ENCODE measurements at places on chromosomes 2 and 18. TPM values are rescaled to one million over a fixed set of nuclear protein-coding genes. Genes with fewer than 3 reads are reported as not detected.
A peak's percentile ranks its signal among the peaks of the same experiment; 100 is the strongest.

The ZSWIM2 gene
- under 0.01 TPM for total RNA-seq

The NHEJ1 gene
- 16.3 TPM for total RNA-seq

The FAM161A gene
- total RNA-seq: 0.76 TPM

The SEPTIN10 gene
- 107 TPM for total RNA-seq

The KIF1A gene
- total RNA-seq: under 0.01 TPM

The TIA1 gene
- 81.1 TPM for total RNA-seq

The PCARE gene
- not detected for total RNA-seq

- DNase-seq: no peak
Measured at GRCh38 chr2:178101321-178102079, 10.7 kb upstream of the RBM45 start.

DNA sequence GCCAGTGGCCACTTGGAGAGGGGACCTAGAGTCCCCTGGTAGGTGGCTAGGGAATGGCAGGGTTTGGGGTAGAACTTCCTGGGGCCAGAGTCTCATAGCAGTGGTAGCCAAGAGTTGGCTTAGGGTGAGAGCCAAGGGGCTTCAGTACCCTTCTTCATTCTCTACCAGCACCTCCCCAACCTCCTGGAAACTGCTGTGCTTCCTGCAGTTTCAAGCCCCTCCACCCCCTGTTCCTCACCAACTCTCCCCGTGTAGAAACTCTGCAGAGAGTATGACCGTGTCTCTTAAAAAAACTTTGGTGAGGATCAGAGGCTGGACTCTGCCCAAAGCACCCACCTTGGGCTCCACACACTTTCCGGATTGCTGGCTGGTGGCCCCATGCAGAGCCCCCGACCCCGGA is 159.6 kb downstream of the MSH2 start:
- no peak for DNase-seq

DNA sequence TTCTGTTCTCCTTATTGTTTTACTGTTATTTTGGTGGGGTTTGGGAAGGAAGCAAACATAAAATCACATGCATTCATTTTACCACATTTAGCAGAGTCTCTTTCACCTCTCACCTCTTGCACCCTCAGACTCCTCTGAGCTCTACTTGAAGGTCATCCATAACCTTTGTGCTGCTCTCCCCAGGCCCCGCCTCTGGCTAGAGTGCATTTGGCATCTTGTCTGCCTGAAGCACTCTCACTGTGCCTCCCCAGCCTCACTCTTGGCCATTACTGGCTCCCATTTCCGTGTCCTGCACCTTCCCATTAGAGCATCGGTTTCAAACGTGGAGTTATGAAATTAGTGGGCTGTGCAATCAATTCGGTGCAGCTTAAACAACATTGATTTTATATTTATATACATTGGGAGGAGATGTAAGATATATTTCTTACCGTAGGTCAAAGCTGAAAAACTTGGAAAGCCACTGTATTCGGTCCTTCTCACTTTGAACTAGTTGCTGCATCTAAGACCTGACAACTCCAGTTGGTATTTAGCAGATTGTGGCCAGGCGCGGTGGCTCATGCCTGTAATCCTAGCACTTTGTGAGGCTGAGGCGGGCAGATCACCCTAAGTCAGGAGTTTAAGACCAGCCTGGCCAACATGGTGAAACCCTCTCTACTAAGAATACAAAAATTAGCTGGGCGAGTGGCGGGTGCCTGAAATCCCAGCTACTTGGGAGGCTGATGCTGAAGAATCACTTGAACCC is 6.9 kb upstream of the ZFAND2B start:
- DNase-seq: no peak

- no peak for DNase-seq
Measured at GRCh38 chr2:233551491-233551890, 15.1 kb downstream of the USP40 start.

- DNase-seq: no peak
Measured at GRCh38 chr2:217269701-217270484, 410.0 kb upstream of the TNP1 start.

DNA sequence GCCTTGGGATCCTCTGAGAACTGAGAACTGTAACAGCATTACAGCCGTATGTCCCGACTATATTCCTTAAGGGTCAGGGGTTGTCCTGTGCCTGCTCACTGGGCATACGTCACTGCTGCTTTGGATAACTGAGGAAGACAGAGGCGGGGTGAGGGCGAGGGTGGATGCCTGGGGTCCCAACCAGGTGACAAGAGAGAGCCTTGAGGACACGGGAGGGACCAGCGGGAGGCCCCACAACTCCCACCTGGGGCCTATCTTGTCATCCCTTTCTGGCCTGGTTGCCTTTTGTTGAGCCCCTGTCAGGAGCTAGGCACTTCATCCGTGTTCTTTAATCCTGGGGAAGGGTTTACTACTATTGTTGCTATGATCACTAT is 28.8 kb downstream of the INPP5D start:
- DNase-seq: no peak

- DNase-seq: no peak
Measured at GRCh38 chr18:37272226-37272625, 293.4 kb downstream of the CELF4 start.

GRCh38 chr2:121961761-121962160 is 206.3 kb downstream of the TSN start:
- DNase-seq: no peak

DNA sequence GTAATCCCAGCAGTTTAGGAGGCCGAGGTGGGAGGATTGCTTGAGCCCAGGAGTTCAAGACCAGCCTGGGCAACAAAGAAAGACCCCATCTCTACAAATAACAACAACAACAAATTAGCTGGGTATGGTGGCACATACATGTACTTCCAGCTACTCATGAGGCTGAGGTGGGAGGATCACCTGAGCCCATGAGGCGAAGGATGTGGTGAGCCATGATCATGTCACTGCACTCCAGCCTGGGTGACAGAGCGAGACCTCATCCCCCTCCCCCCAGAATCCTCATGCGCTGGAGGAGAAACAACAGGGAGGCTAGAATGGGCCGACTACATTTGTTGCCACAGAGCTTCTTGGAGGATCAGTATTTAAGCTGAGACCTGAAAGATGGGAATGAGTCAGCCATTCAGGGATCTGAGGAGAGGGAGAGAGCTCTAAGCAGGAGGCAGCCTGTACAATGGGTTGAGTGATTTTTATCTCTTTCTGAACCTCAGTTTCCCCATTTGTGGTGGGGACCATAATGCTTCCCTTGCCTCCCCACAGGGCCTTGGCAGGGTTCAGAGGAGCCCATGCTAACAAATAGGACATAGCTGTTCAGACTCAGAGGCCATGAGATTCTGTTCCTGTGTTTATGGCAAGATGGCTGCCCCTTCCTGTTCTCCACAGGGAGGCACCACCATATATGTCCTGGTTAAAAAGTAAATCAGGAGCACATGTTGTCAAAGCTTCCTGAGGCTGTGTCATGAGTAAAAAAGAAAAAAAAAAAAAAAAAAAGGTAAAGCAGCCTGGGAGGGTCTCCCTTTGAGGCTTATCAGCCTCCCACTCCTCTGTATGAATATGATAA is 131.4 kb upstream of the HAAO start:
- peak; percentile 77 for DNase-seq

DNA sequence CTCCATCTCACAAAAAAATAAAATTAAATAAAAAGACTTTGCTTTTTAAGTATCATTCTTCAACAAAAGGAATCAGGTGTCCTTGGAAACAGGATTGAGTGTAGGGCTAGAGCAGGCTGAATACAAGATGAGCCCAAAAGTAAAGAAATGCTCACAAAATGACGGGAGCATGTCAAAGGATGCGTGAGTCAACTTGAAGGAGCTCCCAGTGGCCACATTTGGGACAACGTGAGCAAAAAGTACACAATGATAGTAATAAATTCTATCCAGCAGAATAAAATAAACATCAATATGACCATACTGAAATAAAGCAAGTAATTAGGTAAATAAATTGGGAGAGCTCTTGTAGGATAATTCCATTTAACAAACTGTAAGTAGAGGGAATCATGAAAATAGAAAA is 220.7 kb downstream of the PHLPP1 start:
- DNase-seq: no peak

DNA sequence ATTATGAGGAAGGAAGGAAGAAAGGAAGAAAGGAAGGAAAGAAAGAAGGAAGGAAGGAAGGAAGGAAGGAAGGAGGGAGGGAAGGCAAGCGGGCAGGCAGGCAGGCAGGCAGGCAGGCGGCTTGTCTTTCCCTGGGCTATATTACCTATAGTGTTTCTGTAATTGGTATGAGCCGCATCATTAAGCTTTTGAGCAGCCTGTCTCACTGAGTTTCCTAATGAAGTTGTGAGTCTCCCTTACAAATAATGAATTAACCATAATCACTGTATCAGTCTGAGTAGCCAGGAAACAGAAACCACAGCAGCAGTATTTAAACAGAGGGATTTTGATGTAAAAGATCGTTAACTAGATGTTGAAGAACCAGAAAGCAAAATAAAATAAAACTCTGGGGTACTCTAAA is 11.8 kb upstream of the SULT1C3 start:
- no peak for DNase-seq

DNA sequence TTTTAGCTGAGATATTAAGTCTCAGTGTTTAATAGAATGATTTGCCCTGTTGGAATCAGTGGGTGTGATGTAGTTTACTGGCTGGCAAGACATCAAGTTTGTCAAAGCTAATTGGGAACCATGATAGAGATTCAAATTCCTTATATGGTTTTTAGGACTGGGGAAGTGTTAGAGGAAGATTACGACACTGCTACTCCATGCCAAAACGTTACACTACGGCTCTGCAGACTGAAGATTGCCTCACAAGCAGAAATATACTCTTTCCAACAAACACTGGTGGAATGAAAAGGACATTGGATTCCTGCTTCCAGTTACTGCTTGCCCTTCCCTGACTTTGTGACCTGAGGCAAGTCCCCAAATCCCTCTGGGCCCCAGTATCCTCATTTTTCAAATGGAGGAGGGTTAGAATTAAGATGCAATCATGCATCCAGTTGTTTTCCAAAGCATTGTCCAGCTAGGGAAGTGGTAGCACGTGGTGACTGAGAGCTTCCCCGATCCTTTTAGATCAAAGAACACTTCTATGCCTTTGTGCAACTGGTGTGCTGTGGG is 147.6 kb downstream of the CDC42EP3 start:
- DNase-seq: peak; percentile 11

DNA sequence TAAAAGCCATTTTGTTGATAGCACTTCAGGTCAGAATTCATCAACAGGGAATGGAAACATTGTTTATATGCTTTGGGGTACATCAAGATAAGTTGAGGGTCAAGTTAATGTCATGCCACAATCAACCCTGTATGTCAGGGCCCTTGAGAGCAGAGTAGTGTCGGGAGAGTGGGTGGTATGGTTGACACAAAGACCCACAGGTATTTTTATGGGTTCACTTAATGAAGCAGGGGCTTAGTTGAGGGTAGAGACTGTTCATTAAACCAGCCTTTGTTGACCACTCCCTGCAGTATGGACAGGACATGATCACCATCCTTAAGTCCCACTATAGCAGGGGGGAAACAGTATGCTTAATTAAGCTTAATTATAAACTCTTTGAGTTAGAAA is 5.7 kb downstream of the RPL37A start:
- DNase-seq: no peak

GRCh38 chr2:152022090-152022489 is 76.8 kb downstream of the CACNB4 start:
- DNase-seq: no peak

DNA sequence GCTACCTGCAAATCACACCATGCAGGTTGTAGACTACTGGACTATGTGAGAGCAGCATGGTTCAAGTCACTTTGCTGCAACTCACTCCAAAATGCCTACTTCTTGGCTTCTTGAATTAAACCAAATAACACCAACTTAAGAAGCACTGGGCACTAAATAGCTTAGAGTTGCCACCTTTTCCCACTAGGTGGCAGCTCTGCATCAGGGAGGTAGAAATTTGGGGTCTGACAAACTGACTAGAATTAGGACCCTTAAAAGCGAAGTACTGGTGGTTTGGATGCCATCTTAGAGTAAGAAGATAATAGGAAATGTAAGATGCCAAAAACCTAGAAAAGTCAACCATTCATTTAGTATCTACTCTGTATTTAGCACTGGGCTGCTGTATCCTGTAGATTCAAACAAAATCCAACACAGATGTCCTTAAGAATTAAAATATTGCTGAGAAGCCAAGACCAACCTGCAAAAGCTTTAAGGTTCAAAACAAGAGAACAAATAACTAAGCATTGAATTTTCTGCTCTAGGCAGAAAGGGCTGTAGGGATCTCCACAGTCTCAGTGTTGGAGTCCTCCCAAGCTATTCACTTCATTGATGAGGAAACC is 65.5 kb downstream of the CCBE1 start:
- DNase-seq: no peak

GRCh38 chr2:128667391-128667790 is 348.7 kb upstream of the HS6ST1 start:
- DNase-seq: no peak

- peak; percentile 63 for DNase-seq
Measured at GRCh38 chr18:61608316-61608715, 275.1 kb downstream of the CDH20 start.

DNA sequence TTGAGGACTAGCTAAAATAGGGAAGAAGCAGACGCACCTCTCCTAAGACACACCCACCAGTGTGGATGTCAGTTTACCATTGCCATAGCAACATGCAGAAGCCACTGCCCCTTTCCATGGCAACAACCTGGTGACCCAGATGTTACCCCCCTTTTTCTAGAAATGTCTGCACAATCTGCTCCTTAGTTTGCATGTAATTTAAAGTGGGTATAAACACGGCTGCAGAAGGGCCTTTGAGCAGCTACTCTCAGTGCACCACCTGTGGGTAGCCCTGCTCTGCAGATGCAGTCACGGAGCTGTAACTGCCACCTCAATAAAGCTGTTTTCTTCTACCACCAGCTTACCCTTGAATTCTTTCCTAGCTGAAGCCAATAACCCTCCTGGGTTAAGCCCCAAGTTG is 87.1 kb downstream of the FBXO15 start:
- no peak for DNase-seq

DNA sequence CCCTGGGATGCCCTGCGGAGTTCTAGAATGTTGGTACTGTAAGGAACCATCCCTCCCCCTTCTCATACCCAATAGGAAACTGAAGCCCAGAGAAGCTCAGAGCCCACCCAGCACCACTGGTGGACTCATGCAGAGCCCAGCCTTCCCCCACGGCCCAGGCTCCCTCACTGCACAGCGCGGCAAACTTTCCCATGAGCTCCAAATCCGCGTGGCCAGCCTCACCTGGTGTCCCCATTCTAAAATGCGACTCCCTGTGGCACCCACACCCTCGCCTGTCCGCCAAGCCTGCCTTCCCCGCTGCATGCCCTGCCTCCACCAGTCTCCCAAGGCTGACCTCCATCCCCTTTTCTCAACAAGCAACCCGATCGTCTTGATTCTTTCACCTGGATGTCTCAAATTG is 51.1 kb downstream of the PTGR3 start:
- no peak for DNase-seq

DNA sequence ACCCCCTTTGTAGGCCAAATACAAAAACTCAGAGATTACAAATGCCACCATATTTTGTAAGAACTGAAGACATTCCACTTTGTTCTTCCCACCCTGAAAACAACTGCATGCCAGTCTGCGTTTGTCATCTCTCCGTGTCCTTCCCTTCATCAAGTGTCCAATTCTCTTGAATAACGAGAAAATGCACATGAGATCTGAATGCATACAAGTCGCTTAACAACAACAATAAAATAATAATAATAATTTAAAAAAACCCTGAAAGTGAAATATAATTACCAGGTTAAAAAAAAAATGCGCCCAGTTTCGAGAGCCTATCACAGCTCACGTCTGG is 2.0 kb upstream of the SETBP1 start:
- DNase-seq: no peak
